ENCODE measurements at places on chromosomes 7 and 10.

GRCh38 chr10:60644436-60645130 is 133.7 kb upstream of the CDK1 start:
- no peak for DNase-seq

GRCh38 chr7:2824678-2825461 is 19.2 kb downstream of the GNA12 start:
- no peak for DNase-seq

DNA sequence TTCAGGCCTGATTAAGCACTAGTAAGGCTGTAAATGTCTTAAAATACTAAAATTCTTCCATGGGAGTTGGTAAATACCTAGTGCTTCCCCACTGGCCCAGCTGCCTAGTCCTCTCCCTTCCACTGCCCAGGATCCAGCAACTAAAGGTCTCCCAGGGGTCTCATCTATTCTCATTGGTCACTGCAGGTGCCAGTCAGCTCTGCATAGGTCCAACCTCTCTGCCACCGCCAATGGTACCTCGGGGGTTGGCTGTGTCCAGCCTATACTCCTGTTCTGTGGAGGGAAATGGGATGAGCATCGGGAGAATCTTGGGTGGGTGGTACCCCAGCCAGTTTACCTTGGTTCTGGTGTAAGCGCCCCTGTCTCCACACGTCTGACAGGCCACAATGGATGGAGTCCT is 6.1 kb upstream of the CREB5 start:
- no peak for DNase-seq

GRCh38 chr7:120794106-120794729 is 63.7 kb downstream of the TSPAN12 start:
- no peak for DNase-seq

- peak; percentile 14 for DNase-seq
Observed at GRCh38 chr7:110442381-110442837, 648.5 kb upstream of the LRRN3 start.

GRCh38 chr10:5159126-5159525 is 25.8 kb downstream of the AKR1C8 start:
- no peak for DNase-seq

DNA sequence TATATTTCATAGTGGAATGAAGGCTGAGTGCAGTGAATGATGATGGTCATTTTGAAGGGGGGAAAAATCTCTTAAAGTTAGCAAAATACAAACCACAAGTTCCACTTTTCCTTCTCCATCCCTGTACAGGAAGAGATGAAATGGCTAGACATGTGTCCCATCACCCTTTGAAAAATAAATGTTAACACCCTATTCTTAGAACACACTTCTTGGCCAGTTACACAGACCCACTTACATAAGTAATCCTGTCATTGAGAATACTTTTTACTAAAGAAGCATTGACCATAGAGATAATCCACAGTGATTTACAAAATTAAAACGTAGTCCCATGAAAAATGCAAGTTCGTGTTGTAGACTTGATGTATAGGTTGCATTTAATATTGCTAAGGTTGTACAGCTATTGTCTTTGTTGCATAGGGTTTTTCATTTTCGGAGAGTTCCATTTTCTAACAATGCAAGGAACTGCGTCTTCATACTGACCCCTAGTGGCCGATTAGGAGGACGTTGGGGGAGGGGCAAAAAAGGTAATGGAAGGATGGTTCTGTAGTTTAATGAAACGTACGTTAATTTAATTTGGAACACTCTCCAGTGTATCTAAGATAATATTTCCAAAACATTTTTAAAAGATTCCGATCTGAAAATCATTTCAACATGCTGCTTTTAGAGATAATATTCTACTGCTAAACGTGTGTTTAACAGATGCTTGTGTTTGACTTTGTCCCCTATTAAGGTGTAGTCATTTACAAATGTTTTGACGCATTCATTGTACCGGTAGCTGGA is 60.9 kb downstream of the ARMC3 start:
- DNase-seq = peak; percentile 85

DNA sequence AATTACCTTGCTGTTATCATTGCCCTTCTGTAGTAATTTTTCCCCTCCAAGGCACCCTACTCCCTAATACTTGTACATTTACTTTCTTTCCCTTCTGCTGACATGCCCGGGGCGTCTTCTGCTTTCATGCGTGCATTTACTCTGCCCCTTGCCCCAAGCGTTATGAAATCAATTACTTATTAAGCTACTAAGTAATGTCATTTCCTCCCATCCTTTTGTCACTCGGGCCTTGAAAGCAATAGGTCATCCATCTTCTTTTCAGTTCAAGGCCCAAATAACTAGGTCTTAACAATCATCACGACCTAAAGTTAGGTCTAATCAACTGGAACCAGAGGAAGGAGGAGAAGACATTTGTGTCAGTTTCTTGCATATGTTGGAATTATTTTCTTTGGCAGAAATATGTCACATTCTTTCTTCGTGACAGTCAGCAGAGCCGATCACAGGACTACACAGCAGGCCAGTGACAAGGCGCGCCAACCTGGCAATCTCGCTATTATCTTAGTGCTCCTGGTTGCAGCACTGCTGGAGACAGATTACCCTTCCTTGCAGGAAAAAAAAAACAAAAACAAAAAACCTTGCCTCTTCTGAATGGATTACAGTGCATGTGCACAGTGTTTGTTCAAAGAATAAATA is 179.2 kb downstream of the RELN start:
- DNase-seq = no peak

DNA sequence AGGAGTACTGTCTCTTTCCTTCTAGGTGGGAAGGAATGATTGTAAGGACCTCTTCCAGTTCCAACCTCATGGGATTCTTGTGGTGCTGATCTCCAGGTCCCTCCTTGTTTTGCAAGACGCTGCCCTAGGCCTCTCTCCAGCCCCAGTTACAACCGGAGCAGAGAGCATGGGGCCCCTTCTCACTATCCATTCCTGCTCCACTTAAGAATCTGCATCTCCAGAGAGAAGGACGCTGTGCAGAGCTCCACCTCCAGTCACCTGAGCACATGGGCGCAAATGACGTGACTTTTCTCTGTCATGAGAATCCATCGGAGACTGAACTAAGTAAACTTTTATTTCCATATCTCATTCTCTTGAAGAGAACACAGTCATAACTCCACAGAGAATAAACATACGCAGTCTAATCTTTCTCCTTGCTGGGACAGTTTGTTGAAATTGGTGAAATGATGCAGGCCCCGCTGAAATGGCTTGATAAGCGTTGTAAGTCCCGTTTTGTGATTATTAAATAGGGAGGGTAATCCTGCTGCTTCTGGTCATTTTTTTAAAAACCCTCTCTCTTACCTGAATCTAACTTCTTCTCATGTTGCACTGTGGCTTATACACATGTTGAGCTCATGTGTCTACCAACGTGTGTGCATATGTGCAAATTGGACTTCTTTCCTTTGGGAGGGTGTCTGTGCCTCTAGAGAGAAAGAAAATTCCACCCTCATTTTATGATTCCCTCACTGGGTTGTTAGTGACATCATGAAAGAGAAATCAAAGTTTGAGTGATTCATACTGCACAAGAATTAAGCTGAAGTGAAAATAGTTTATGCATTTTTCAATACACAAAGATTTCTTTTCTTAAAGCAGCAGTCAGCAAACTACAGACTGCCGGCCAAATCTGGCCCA is 133.2 kb upstream of the TBX20 start:
- no peak for DNase-seq
